ENCODE measurements at places on chromosomes 6 and 20. TPM values are rescaled to one million over a fixed set of nuclear protein-coding genes. Genes with fewer than 3 reads are reported as not detected.

Gene ZSCAN23
- total RNA-seq: 0.51 TPM

Gene FAM210B
- 87.4 TPM for total RNA-seq

Gene WFDC2
- not detected for total RNA-seq

Gene ARMH2
- total RNA-seq: not detected

Gene PTCRA
- total RNA-seq: not detected

Gene TMEM244
- not detected for total RNA-seq

Gene PRSS35
- total RNA-seq: not detected

Gene KHDC1
- total RNA-seq: 0.13 TPM

DNA sequence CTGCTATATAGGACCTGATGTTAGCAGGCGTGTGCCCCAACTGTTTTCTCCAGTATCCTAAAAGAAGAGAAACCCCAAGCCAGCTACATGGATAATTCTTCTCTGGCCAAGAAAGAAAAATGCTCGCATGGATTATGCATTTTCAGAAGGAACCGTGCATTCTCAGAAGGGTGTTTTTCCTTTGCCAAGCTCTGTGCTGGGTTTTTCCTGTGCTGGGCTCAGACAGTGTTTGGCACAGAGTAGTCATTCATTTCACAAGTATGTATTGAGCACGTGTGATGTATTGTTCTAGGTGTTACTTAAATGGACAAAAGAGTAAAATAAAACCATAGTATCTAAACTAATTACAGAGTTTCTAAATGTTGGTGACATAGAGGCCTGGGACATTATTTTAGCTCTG, 62.7 kb upstream of the ZNF133 start:
- no peaks in the 10 kb centered on the region for H3K27me3 ChIP-seq
- peaks cover 19% of the 10 kb centered on the region for H3K4me1 ChIP-seq
- H3K36me3 ChIP-seq: no peaks in the 10 kb centered on the region
- peak overlapping the region; percentile 61 for H3K4me3 ChIP-seq
- peak overlapping the region; percentile 60 for H3K27ac ChIP-seq
- peak; percentile 40 for DNase-seq

DNA sequence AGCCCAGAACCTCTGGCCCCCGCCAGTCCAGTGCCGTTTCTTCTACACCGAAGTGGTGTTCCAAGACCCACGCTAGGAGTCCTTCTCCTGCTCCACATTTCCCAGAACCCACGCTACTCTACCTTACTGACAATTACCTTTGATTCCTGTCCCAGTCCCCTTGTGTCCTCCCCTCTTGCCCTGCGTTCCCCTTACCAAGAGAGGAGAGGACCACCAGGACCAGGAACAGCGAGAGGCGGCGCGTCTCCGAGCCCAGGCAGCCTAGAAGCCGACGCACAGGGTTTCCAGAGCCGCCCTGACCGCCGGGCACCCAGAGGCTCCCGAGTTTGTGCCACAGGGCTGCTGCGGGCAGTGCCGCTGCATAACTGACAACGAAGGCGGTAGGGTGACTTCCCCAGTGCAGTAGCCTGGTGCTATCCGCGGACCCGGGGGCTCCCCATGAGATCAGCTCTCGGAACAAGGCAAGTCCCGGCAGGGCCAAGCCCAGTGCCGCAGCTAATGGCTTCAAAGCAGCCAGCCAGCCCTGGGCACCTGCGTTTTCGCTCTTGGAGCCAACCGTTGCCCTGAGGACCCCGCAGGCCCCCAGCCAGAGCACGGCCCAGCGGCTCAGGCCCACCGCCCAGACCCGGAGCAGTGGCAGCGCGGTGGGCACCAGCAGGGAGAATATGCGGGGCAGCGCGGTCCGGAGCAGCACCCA, 512 bp downstream of the TAP1 start:
- peak overlapping the region; percentile 97 for H3K4me3 ChIP-seq
- H3K36me3 ChIP-seq: peaks cover 4% of the 10 kb centered on the region
- H3K27me3 ChIP-seq: no peaks in the 10 kb centered on the region
- DNase-seq: peak; percentile 67
- H3K4me1 ChIP-seq: peaks cover 5% of the 10 kb centered on the region

- H3K4me3 ChIP-seq: no peak overlapping the region
- no peaks in the 10 kb centered on the region for H3K36me3 ChIP-seq
- no peak for DNase-seq
- H3K4me1 ChIP-seq: no peaks in the 10 kb centered on the region
- no peaks in the 10 kb centered on the region for H3K27me3 ChIP-seq
Measured at GRCh38 chr6:95230071-95230740, 347.1 kb upstream of the MANEA start.

DNA sequence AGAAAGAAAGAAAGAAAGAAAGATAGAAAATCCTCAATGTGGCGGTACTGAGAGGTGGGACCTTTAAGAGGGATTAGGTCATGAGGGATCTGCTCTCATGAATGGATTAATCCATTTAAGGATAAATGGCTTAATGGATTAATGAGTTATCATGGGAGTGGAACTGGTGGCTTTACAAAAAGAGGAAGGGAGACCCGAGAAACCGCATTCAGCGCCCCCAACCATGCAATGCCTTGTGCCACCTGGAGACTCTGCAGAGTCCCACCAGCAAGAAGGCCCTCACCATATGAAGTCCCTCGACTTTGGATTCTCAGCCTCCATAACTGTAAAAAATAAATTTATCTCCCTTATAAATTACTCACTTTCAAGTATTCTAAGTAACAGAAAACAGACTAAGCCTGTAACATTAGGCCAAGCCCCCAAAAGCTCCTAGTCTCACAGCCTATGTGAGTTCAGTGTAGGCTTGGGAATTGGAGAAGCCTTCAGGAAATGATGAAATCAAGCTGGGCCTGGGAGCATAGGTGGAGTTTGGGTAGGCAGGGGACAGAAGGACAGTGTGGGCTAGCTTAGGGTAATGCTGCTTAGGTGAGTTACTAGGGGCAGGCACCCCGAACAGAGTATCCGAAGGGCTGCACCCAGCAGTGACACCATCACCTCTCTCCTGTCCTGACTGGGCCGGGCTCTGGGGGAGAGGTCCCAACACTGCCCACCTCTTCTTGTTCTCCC, 36.2 kb upstream of the RNF24 start:
- H3K4me1 ChIP-seq: peaks cover 22% of the 10 kb centered on the region
- H3K27me3 ChIP-seq: no peaks in the 10 kb centered on the region
- H3K36me3 ChIP-seq: no peaks in the 10 kb centered on the region
- no peak overlapping the region for H3K4me3 ChIP-seq

- H3K4me3 ChIP-seq: no peak overlapping the region
- no peaks in the 10 kb centered on the region for H3K4me1 ChIP-seq
Measured at GRCh38 chr6:144564202-144564601, 279.1 kb downstream of the UTRN start.

- no peaks in the 10 kb centered on the region for H3K36me3 ChIP-seq
- no peak overlapping the region for H3K4me3 ChIP-seq
- no peaks in the 10 kb centered on the region for H3K27me3 ChIP-seq
- no peak overlapping the region for H3K27ac ChIP-seq
- peaks cover 41% of the 10 kb centered on the region for H3K4me1 ChIP-seq
- no peak for DNase-seq
Measured at GRCh38 chr6:37624121-37624520, 73.6 kb downstream of the MDGA1 start.

DNA sequence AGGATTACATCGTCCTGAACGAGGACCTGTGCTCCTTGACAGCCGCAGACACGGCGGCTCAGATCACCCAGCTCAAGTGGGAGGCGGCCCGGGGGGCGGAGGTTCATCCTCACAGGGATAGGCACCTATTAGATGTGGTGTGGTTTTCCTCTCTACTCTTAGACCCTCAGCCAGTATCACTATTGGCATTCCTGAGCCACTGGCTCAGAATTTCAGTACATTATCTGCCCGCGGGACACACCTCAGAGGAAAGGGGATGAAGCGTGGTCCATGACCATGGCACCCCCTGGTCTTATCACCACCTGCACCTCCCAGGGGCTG, 34.6 kb upstream of the HLA-G start:
- peak overlapping the region; percentile 71 for H3K4me3 ChIP-seq
- no peaks in the 10 kb centered on the region for H3K36me3 ChIP-seq
- H3K4me1 ChIP-seq: no peaks in the 10 kb centered on the region
- H3K27ac ChIP-seq: no peak overlapping the region
- no peak for DNase-seq
- peaks cover 10% of the 10 kb centered on the region for H3K27me3 ChIP-seq

DNA sequence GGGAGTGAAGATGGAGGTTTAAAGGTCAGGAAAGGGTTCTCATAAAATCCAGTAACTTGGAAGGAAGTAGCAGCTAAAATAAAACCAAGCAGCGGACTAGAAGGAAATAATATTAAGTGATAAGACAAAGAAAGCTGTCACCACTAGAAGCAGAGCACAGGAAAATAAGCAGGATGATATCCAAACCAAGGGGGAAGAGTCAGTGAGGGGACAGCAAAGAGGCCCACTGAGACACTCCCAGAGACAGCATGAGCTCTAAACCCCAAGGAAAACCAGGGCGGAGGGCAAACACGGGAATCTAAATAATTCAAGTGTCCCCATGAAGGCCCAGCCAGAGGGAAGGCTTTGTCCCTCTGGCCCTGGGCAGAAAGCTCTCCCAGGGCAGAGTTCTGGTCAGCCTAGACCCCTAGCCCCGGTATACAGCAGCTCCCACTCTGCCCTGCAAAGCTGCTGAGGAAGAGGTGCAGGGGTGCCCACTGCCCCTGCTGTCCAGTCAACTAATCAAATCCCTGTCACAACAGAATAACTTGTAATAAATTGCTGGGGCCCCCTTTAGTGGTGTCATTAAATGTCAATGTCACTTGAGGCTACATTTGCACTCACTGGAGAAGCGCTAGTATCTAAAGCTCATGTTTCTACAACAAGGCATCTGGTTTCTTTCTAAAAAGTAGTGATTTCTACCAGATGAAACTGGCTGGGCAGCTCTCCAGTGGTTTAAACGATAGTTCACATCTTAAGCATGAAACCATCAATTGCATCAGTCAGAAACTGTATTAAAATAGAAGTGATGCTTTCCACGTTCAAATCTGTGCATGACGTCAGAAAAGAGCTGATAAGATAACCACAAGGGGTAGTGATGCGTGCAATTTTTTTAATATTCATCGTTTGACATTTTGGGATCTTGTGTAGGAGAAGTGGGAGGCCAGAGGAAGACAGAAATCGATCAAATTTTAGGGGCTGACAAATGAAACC, 13.6 kb downstream of the PDE10A start:
- no peak overlapping the region for H3K4me3 ChIP-seq
- H3K36me3 ChIP-seq: no peaks in the 10 kb centered on the region
- no peak for DNase-seq
- H3K27ac ChIP-seq: no peak overlapping the region

- H3K4me3 ChIP-seq: peak overlapping the region; percentile 65
- peak; percentile 18 for DNase-seq
- H3K27ac ChIP-seq: no peak overlapping the region
- H3K36me3 ChIP-seq: no peaks in the 10 kb centered on the region
Measured at GRCh38 chr6:27250277-27251111, 3.0 kb downstream of the PRSS16 start.

DNA sequence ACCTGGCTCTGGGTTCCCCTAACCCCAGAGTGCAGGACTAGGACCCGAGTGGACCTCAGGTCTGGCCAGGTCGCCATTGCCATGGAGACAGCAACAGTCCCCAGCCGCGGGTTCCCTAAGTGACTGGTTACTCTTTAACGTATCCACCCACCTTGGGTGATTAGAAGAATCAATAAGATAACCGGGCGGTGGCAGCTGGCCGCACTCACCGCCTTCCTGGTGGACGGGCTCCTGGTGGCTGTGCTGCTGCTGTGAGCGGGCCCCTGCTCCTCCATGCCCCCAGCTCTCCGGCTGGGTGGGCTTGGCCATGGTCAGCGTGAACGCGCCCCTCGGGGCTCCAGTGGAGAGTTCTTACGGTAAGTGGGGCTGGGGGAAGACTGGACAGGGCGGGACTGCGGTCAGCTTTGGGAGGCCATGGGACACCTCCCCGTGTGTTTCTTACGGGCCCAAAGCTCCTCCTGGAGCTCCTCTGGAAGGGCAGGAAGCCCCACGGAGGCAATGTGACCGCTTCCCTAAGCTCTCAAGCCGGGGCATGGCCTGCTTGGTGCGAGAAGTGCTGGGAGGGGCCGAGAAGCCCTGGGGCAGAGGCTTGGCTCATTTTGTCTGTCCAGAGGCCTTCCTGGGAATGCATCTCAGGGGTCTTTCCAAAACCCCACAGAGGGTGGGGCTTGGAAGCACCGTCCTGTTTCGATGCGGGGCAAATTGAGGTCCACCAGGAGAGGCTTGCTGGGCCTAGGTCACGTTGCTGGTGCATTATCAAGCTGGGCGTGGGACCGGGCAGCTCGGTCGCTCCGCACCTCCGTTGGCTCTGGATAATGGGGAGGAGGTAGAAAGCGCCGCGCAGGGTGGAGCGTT, at the start of gene HNF4A:
Gene HNF4A, plus strand, starts transcription at position 202 of the 855 bp plus-strand sequence. Its CDS starts 106 bp downstream, at position 308.
- H3K27me3 ChIP-seq: peaks cover 14% of the 10 kb centered on the region
- H3K4me1 ChIP-seq: no peaks in the 10 kb centered on the region
- H3K36me3 ChIP-seq: no peaks in the 10 kb centered on the region
- no peak within 1 kb of the TSS for H3K27ac ChIP-seq

GRCh38 chr6:162125659-162126058, 601.9 kb downstream of the PRKN start:
- no peaks in the 10 kb centered on the region for H3K27me3 ChIP-seq
- H3K4me1 ChIP-seq: no peaks in the 10 kb centered on the region
- H3K27ac ChIP-seq: no peak overlapping the region
- no peaks in the 10 kb centered on the region for H3K36me3 ChIP-seq
- DNase-seq: no peak

DNA sequence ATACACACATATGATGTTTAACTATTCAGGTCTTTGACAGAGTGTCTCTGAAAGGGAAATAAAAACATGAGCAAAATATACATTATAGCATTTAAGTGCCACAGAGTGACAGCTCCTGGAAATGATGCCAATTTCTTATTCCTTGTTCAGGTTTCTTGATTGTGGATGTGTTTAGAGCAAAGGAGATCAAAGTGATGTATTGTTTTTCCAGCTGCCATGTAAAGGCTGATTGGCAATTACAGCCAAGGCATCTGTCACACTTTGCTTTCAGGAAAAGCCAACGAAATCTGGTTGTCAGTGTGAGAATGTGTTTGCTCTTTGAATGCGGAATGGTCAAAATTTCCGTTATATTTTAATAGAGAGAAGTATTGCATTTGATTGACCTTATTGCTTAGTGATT, 347.8 kb upstream of the FLRT3 start:
- H3K36me3 ChIP-seq: no peaks in the 10 kb centered on the region
- no peaks in the 10 kb centered on the region for H3K4me1 ChIP-seq
- no peaks in the 10 kb centered on the region for H3K27me3 ChIP-seq
- no peak overlapping the region for H3K4me3 ChIP-seq

DNA sequence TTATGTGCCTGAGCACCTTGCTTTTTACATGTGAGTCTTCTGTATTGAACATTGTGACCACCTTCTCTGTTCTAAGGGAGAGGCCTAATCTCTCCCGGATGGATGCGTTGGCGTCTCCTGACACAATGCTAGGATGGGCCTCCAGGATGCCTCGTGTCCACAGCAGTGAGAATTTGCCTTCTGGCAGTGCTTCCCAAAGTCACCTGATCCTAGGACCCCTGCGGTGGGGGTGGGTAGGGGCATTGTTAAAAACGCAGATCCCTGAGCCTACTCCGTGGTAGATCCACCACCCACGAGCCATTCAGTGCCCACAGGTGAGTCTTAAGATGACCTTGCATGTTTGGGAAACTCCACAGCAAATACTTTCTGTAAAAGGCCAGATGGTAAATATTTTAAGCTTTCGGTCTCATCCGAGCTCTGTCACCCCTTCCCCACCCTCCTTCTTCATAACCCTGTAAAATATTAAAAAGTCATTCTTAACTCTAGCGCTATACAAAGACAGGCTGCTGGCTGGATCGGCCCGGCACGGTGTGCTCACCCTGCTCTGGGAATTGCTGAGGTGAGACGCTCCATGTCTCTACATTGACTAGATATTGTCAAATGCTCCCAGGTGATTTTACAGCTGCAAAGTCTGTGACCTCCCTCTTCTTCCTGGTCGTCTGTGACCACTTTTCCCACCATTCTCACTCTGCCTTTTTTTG, 106.7 kb upstream of the IYD start:
- H3K27me3 ChIP-seq: no peaks in the 10 kb centered on the region
- H3K36me3 ChIP-seq: no peaks in the 10 kb centered on the region
- no peak overlapping the region for H3K27ac ChIP-seq
- no peak overlapping the region for H3K4me3 ChIP-seq
- no peak for DNase-seq
- peaks cover 21% of the 10 kb centered on the region for H3K4me1 ChIP-seq
